ENCODE measurements at places on chromosomes 1 and 21.

DNA sequence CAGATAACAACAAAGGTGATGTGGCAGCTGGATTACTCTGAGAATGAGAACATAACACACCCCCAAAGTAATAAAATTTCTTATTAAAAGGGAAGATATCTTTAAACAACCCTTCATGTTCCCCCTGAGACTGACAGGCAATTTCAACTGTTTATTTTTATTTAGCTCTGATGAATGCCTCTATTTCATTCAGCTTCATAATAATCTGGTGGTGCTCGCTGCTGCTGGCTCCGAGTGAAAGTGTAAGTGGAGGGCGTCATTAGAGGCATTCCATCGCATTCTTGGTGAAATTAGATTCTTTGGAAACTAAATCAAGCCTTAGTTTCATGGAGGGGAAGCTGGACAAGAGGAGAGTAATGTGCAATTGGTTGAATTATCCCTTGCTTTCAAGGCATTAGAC is 128.9 kb downstream of the GRIK1 start:
- DNase-seq: no peak

DNA sequence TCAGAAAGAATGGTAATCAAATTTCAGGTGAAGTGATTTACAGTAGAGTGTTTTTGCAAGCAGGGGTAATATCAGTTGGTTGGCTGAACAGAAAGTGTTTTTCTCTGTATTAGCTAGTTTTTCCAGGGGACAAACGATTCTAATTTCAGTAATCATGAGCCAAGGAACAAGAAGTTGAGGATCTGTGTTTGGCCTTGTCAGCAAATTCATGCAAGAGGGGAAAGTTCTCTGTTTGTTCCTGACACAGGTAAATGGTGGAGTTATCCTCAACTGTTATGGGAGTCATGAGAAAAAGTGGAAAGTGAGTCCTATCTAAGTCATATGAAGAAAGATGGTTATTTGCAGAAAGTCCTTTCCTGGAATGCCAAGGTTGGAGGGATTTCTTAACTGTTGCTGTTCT is 24.6 kb upstream of the SLC35A3 start:
- no peak for DNase-seq

- no peak for DNase-seq
Observed at GRCh38 chr1:204435872-204436271, 24.3 kb upstream of the PPP1R15B start.

DNA sequence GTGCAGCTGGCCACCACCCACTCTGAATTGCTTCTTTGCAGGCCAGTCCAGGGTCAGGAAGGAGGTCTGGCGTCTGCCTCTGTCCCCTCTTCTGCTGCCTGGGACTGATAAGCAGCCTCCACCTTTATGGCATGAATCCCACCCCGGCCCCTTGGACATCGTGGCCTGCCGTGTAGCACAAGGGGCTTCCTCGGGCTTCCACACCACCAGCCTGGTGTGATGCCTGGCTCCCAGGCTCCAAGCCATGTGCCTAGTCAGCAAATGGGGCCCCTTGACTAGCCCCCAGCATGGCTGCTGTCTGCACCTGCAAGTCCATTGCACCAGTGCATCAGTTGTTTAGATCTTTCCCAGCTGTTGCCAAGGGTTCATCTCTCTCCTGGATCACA is 9.9 kb upstream of the ARF1 start:
- no peak for DNase-seq

DNA sequence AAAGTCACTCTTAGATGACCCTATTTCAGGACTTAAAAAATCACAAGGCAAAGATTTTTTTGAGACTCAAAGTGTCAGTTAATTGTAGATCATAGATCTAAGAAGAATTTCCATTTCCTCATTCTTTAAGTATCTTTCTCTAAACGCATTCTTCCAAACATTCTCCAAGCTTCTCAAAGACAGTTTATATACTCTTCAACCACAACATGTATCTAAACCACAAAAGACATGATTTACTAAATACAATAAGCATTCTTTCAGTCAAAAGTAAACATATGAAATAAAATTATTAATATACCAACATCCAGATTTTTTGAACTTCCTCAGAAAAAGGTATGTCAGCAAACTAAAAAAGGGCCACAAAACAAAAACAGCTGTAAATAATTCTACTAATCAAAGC is 24.4 kb downstream of the RC3H1 start:
- DNase-seq: no peak

- DNase-seq: peak; percentile 3
Observed at GRCh38 chr21:45695086-45695485, 51.6 kb downstream of the PCBP3 start.
